Ovary (tissue), 10 donors: ENCODE measurements at places on chromosomes 1 and 21.
A peak's percentile ranks its signal among the peaks of the same experiment; 100 is the strongest.

DNA sequence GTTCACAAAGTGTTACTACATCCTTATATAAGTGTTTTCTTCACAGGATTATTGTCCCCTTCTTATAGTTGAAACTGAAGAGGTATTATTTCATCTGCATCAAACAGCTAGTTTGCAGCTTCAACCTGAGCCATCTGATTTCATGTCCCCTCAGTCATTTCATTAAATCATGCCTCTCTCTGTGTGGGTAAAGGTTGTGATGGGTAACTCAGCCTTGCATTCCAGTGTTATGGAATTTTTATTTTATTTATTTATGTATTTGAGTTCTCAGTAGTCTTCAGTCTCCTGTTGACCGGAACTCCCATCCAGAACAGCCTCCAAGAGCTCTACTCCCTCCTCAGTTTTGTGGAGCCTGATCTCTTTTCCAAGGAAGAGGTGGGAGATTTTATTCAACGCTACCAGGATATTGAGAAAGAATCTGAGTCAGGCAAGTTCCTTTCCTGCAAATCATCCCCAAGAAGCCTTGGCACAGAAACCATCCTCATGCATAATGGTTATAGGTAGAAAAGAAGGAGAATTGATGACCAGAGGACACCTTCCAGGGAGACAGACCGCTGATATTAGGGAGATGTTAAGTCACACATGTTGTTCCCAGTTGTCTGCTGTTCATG is 21.8 kb downstream of the CHD1L start:
- no peak for DNase-seq

- DNase-seq, result no peak
Observed at GRCh38 chr1:164886101-164886500, 327.1 kb downstream of the PBX1 start.

DNA sequence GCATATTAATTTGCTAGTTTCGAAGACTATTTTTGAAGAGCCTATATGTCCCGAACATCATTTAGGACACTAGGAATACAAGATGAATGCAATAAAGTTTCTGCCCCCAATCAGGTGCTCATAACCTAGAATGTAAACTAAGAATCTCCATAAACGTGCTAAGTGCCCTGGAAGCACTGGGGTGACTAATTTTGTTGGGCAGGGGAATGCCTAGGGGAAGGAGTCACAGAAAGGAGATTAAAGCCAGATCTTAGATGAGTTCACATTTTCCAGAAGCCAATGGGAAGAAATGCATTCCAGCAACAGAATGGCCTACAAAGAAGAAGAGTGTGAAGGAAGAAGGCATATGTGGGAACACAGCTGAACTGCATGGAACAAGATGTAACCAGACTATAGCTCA is 19.5 kb downstream of the SCYL3 start:
- DNase-seq, result no peak

GRCh38 chr1:186923486-186923885 is 94.7 kb downstream of the PLA2G4A start:
- no peak for DNase-seq

DNA sequence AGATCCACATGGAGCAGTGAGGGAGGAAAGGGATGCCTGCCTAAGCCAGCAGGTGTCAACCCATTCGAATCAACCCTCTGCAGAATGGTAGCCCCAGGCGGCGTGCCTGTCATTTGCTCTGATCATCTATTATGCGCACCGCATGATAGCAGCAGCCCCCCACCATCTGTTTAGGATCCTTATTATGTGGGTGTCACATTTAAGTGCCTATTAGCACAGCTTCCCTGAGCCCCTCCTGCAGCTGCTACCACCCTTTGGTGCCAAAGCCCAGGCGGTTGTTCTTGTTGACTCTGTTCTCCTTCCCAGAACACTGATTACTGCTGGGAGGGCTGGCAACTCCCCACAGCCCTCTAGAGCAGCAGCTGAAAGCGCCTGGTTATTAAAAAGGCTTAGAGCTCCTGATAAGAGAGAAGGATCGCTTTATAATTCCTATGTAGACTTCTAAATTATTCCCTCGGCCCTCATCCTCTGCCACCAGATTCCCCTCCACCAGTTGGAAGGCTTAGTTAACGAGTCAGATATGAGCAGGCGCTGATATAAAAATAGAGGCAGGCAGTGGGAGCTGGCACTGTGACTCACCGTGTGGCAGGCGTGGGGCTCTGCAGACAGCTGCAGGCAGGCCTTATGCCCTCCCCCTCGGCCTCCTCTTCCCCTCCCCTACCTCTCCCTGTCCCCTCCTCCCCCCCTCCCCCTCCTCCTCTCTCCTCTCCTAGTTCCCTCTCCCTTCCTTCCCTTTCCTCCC is 23.0 kb downstream of the ACTA1 start:
- DNase-seq, result peak; percentile 53
